ENCODE measurements at places on chromosomes 12 and 14.

DNA sequence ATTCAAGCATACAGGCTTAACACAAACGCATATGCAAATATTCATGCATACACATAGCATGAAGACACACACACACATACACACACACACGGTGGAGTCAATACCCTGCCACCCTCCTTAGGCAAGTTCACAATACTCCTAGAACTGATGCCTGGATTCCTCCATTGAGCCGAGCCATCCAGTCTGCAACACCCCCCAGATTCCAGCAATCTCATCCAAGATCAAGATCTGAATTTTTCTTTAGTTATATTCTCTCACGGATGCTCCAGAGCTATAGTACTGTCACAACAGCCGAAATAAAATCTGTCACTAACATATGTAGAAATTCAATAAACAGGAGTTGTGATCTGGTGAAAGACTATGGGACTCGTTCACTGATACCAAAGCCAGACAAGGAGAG, 110.8 kb downstream of the NUAK1 start:
- no peak for DNase-seq

- DNase-seq: no peak
Measured at GRCh38 chr12:122127839-122128238, 46.2 kb downstream of the IL31 start.

GRCh38 chr12:119117936-119118335, 60.8 kb upstream of the HSPB8 start:
- DNase-seq: no peak

- no peak for DNase-seq
Measured at GRCh38 chr14:33287189-33287588, 348.5 kb downstream of the NPAS3 start.

DNA sequence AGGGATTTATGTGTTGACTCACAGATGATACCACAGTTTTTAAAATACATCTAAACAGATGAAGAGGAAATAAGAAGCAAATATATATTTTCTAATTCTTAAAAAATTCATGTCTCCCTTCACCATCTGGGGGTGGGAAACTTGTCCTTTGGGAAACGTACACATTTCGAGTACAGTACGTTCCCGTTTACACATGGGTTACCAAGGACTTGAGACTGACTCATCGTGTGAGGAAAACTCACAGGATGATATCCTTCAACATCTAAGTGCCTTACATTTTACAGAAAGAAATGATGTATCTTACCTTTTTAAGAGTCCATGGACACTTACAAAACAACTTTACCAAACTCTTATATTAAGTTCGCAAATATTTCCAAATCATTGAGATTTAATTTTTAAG, 16.0 kb upstream of the FBLN5 start:
- no peak for DNase-seq

DNA sequence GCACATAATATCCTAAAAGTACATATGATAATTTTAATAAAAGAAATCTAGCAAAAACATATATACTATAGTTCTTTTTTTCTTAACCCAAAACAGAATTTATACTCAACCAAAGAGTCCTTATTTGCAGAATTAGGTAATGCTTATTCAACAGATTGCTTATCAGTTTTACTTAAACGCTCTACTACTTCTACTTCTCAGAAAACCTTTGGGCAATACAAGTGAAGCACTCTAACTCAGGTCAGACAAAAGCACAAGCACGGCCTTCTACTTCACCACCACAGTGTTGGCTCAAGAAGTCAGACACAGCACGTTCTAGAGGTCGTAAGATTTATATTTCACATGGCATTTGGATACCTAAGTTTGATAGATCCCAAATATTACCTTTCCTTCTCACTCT, 29.2 kb downstream of the DICER1 start:
- DNase-seq: no peak

- no peak for DNase-seq
Measured at GRCh38 chr12:30482650-30483049, 213.0 kb downstream of the IPO8 start.

DNA sequence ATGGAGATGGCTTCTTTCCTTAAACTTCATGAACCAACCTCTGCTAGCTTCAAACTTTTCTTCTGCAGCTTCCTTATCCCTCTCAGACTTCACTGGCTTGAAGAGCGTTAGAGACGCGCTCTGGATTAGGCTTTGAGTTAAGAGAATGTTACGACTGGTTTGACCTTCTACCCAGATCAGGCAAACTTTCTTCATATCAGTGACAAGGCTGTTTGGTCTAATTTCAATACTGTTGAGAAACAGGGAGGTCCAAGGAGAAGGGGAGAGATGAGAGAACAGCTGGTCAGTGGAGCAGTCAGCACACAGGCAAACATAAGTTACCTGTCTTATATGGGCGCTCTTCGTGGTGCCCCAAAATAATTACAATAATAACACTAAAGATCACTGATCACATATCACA, 14.9 kb downstream of the SCAF11 start:
- no peak for DNase-seq

DNA sequence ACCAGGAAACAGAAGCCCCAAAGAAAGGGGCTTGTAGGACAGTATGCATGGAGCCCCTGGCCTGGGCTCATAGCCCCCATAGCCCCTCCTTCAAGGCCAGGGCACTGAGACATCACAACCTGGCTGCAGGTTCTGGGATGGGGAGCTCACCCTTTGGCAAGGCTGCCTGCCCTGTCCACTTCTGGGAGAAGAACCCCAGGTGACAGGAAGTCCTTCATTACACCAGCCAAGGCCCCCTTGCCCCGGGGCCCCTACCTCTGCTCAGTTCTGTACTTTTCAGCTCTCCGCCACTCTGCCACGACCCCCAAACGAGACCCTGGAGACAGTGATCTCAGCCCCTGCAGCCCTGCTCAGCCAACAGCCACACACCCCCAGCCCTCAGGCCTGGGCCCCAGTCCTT, 223.2 kb upstream of the RTL1 start:
- DNase-seq: no peak

- no peak for DNase-seq
Measured at GRCh38 chr14:106605548-106606448, 1079.4 kb downstream of the TMEM121 start.

GRCh38 chr14:63644741-63645140, 3.1 kb upstream of the WDR89 start:
- DNase-seq: no peak

DNA sequence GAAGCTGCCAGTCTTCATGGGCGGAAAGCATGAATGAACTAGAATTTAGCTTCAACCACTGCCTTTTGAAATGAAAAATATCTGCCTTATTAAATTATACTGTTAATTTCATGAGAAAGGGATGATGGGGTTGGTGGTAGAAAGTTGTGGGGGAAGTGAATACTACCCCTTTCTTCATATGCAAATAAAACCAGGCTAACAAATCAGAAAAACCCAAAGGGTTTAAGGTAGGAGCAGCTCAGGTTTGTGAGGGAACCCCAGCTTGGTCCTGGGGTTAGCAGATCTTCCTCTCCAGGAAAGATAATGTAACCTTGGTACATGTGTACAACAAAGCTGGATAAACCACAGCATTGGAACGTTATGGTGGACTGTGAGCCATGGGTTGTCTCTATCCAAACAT, 84.0 kb downstream of the PPP2R5C start:
- DNase-seq: no peak

DNA sequence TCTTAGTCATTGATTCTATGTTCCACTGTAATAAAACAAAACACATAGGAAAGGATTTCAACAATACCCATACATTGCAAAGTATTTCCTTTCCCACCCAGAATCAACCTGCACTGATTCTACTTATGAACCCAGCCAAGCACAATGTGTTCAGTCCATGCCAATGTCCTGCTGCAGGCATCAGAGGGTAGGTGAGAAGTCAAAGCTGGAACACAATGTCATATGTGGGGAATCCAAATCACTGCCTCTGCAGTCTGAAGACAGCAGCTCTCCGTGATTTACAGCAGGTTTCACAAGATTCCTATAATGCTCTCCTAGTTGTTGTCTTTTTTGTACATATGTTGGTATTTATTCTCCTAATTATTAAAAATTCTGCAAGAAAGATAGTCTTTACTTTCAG, 25.7 kb downstream of the ITPR2 start:
- no peak for DNase-seq

- no peak for DNase-seq
Measured at GRCh38 chr12:101777978-101778377, 38.7 kb upstream of the SYCP3 start.

GRCh38 chr12:19039515-19039914, 90.0 kb upstream of the PLEKHA5 start:
- DNase-seq: no peak

DNA sequence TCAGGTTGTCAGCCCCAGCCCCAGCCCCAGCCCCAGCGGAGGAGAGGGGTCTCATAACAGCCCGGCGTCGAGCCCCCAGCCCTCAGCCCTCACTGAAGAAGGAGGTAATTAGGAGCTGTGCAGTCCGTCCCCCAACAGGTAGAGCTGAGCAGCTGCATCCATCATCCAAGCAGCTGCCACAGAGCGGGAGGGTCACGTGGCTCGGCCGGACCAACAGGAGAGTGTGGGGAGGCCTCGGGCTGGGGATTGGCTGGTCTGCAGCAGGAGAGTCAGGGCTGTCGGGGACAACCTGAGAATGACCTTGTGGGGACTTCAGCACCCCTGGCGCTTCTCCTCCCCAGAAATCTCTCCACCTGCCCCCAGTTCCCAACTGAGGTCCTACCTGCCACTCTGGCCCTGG, 29.6 kb downstream of the SMUG1 start:
- DNase-seq: peak; percentile 79

DNA sequence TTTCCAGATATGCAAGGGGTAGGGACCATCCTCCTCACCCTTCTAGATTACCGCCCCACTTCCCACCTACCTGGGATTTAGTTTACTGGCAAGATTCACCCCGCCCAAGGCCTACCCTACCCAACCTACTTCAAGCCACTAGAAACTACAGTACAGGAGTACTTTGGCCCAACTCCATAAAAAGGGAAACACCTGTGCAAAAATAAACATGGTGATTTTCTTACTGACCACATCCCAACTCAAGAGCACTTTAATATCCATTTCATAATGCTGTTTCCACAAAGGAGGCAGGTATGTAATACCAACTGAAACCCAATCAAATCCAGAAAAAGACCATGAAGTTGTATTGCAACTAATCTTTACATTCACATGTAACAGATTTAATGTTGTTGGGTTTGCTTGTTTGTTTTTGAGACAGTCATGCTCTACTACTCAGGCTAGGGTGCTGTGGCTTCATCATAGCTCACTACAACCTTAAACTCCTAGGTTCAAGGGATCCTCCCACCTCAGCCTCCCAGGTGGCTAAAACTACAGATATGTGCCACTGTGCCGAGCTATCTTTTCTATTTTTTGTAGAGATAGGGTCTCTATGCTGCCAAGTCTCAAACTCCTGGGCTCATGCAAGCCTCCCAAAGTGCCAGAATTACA, 41.7 kb upstream of the RAP1B start:
- DNase-seq: no peak

GRCh38 chr12:50403001-50403440, 2.3 kb downstream of the LARP4 start:
- no peak for DNase-seq

DNA sequence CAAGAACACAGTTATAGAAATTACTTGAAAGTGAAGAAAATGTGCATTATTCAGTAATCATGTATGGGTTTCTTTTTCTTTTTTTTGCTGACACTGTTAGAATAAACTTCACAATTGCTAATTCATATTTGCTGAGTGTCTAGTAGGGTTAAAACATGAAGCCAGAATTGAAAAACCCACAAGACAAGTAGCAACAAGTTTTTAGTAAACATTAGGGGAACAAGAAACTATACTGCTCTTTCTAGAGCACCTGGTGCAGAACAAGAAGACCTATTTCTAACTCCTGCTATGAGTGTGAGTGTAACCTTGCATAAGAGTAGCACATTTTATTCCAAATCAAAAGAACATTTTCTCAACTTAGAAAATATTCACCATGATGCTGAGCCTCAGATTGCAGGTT, 83.2 kb downstream of the ITPR2 start:
- DNase-seq: no peak

GRCh38 chr14:71116568-71117122, 209.4 kb downstream of the PCNX1 start:
- DNase-seq: no peak

GRCh38 chr12:47033789-47034555, 45.4 kb upstream of the PCED1B start:
- no peak for DNase-seq

GRCh38 chr12:112275207-112275606, 107.0 kb downstream of the HECTD4 start:
- DNase-seq: no peak

DNA sequence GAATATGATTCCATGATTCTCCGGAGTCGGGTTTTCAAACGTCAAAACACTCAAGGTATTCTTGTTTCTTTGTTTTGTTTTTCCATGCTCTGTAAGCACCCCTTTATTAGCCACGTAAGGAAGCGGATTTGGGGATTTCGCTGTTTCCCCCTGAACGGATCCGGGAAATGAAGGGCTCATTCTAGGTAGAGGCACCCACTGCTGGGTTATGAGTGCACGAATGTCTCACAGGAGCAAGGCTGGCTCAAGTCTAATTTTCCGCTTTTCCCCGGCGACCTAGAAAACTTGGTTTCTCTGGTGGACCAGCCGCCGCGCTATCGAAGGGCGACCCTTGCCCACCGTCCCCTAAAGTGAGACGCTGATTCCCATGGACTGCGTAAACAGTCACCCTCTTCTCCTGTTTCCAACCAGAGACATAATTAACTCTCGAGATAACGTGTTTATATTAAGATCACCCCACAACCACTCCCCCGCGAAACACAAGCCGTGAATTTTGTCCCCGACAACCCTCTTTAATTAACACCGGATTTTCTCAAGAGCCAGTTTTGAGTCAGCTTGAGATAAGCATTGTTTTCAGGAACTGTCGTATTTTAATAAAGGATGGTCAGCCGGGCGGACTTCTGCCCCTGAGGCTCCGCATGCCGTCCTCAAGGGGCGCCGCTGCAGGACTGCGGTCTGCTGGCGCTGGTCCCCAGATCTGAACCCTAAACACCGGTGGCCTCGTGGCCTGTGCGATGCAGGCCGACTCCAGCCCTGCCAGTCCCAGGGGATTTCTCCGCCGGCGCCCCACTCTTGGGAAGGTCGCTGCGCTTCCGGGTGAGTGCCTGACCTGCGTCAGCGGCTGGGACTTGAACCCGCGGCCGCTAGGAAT, 515 bp upstream of the ABCC9 start:
- peak; percentile 81 for DNase-seq

- no peak for DNase-seq
Measured at GRCh38 chr12:110074089-110074488, 25.8 kb upstream of the C12orf76 start.

DNA sequence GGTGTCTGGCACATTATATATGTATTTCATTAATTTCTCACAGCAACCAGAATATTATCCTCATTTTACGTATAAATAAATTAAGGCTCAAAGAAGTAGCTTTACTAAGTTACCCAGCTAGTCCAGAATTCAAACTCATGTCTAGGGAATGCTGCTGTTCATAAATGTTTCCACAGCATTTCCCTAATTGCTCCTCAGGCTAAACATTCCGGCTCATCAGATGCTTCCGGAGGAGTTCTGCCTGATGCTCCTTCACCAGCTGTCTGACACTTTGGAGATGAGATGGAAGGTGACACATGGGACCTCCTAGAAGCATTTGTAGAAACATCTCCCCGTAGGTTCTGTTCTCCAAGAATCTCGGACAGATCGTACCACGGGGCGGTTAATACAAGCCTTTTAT, 12.1 kb downstream of the KRT85 start:
- no peak for DNase-seq
